ENCODE measurements at places on chromosomes 7 and 10.

DNA sequence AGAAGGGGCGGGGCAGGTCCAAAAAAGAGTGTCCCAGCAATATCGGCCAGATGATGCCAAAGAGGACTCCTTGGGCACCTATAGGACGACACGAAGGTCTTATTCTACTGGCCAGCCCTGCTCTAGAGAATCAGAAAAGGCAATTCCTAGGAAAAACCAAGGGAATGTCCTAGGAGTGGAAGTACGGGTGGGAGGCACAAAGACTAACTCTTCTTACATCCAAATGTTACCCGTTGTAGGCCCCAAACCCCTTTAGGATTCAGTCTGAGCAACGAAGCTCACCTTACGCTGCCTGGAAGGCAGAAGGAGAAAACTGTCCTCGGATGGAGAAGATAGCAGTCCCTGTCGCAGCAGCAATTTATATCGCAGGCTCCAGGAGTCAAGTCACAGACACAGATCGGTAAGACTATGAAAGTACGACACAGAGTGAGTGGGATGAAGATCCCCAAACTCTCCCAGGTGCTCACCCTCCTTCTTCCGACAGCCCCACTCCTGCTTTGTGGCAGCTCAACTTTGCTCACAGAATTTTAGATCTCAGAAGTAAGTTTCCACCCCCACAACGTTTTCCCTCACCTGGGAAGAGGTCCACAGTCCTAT is 558 bp downstream of the TCTN3 start:
- no peak for DNase-seq

DNA sequence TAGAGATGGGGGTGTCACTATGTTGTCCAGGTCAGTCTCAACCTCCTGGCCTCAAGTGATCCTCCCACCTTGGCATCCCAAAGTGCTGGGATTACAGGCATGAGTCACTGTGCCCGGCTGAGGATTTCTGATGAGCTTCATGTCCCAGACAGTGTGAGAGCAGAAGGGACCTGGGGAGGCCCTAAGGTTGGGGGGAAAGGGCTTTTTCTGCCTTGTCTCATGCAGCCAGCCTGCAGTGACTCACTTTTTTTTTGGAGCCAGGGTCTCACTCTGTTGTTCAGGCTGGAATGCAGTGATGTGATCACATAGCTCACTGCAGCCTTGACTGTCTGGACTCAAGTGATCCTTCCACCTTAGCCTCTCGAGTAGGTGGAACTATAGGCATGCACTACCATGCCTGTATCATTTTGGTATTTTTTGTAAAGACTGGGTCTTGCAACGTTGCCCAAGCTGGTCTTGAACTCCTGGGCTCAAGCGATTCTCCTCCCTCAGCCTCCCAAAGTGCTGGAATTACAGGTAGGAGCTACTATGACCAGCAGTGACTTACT is 14.6 kb downstream of the COL26A1 start:
- no peak for DNase-seq

DNA sequence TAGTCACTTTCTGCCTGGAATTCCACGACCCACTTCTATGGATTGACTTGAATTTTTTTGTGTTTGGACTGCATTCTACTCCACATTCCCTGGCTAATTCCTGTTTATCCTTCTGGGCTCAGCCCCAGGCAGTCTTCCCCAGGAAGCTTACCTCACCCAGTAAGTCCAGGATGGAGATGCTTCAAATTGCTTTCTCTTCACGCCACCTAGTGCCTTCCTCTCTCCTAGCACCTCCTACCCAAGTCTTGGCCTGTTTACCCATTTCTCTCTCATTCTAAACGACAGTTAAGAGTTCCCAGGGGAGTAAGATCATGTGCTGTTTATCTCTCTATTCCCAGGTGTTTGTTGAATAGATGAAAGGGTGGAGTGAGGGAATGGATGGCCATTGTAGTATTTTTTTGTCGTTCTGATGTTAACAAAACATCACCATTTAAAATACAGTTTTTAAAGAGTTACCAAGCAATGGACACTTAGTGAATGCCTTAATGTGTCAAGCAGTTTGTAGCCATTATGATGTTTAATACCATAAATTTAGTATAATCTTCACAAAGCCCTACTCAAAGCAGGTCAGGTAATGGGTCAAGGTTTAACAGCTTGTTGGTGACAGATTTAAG is 45.5 kb upstream of the TARP start:
- no peak for DNase-seq

- no peak for DNase-seq
These were observed 153.6 kb downstream of the TCERG1L start for GRCh38 chr10:131157899-131158298.

DNA sequence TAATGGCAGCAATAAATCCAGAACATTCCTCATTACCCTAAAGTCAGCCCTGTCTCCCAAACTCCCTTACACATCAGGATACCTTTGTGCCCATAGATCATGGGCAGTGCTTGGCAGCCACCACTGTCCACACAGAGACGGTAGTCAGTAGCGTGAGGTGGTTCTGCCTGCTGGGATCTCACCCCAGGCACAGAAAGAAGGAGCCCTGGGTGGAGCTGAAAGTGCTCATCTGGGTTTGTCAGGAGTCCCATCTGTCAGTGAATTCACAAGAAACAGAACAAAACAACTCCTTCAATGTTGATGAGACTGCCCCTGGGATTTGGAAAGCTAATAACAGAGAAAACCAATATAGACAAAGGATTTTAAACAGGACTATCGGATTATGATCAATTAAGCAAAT is 90.2 kb upstream of the PRSS58 start:
- DNase-seq = no peak

DNA sequence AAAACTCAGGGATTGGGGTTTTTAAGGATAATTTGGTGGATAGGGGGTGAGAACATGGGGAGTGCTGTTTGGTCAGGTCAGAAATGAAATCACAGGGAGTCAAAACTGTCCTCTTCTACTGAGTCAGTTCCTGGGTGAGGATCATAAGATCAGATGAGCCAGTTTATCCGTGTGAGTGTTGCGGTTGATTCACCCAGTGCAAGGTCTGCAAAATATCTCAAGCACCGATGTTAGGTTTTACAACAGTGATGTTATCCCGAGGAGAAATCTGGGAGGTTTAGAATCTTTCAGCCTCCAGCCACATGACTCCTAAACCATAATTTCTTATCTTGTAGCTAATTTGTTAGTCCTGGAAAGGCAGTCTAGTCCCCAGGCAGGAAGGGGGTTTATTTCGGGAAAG is 31.7 kb upstream of the AGR2 start:
- no peak for DNase-seq

- no peak for DNase-seq
These were observed 16.5 kb downstream of the PWWP2B start for GRCh38 chr10:132413226-132414205.

- DNase-seq = no peak
These were observed 11.3 kb upstream of the DRGX start for GRCh38 chr10:49407151-49407550.

DNA sequence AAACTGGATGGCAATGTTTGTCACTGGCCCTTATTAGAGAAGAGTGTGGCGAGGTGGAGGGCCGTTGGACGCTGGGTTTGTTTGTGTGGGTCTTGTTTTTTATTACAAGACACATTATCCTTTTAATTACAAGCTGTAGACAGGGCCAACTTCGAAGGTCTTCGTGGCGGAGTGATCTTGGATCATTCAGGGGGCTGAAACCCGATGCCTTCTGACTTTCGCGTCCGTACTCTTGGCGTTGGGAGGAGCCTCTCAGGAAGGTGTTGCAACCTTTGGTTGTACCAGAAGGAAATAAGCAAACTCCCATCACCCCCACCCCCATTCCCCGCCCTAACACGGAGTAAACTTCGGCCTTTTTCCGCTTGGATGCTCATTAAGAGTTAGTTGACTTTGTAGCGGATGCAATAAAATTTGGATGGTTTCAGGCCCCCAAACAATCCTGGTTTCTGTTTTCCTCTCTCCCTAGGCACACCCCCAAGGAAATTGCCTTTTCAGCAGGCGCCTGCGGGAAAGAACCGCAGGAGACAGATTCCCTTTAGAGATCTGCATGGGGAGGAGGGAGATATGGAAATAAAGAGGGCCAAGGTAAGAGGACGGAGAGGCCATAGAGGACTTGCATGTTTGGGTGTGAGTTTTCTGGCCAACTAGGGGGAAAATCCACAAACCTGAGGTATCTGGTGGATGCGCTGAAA is 294.5 kb upstream of the NFE2L3 start:
- no peak for DNase-seq

- DNase-seq = no peak
These were observed 1.0 kb downstream of the PAXIP1 start for GRCh38 chr7:155001756-155002410.

DNA sequence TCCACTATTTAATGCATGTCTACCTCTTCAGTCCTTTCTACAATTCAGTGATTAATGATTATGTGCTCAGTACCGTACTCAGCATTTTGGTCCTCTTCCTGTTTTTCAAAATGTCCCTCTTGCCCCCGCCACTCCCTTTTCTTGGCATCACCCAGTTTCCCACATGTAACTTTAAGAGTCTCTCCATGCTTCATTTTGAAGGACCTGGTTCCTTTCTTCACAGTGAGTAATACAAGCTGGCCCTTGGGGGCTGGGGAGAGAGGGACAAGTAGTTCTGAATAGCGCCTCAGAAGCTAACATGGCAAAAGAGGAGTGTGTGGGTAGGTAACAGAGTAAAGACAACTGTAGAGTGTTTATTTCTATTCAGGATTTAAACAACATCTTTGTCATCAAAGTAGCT is 34.6 kb upstream of the SLIT1 start:
- no peak for DNase-seq

DNA sequence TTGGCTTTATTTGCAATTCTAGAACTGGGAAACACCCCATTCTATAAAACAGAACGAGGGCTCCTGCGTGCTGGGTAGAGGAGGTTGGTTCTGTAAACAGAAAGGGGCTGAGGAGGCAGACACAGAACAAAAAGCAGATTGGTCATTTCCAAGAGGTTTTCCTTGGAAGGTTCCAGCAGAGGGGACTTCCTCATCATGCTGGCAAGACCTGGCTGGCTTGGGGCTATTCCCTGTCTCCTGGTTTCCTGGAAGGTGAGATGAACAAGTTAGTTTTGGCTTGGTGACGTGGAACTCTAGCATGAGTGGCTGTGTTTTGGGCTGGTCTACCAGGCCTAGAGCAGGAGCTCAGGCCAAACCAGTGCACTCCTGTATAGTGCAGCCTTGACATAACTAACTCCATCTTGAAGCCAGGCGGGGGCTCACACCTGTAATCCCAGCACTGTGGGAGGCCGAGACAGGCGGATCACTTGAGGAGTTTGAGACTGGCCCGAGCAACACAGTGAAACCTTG is 26.1 kb upstream of the DNAJB6 start:
- DNase-seq = no peak

- DNase-seq = no peak
These were observed 51.5 kb downstream of the LMBR1 start for GRCh38 chr7:156841497-156841896.

DNA sequence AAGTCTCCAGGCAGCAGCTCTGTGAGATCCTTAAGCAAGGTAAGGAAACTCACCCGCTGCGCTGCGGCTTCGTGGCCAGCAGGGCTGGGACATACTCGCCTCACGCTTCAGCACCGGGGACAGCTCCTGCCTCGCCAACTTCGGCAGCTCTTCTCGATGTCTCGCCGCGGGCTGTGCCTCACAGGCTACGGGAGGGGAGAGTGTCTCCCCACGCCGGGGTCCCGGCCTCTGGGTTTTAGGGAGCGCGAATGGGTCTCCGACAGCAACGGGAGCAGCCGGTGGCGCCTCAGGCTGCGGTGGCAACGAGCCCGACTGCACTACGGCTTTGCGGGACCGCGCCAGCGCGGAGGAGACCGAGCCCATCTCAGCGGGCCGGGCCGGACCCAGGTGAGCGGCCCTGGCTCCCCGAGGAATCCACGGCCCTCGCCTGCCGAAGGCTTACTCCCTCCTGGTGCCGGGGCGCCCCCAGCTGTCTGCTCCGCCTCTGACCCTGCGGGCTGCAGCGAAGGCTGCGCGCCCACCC is 62.4 kb downstream of the LSM5 start:
- DNase-seq = peak; percentile 33

- DNase-seq = no peak
These were observed 175.8 kb downstream of the TNS3 start for GRCh38 chr7:47405921-47406800.

- DNase-seq = no peak
These were observed 186.4 kb downstream of the KIF20B start for GRCh38 chr10:89887830-89888229.

DNA sequence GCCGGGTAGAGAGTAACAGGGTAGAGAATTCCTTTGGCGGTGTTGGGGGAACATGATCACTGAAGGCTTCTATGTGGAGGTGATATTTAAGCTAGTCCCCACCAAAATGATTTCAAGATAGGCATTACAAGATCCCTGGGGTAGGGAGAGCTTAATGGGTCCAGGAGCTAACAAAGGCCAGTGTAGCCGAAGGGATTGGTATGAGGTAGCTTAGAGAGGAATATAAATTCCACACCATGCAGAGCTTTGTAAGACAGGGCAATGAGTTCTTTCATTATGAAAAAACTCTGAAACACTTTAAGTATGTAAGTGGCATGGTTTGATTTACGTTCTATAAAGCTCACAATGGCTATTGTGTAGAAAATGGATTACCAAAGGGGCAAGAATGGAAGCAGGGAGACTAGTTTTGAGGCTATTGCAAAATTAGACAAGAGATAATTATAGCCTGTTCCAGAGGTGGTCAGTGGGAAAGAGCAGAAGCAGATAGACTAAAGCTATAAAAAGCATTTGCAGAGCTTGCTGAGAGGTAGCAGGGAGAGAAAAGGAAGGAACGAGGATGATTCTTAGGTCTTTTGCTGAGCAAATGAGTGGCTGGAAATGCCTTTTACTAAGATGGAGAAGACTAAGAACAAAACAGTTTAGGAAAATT is 119.7 kb upstream of the SLC25A13 start:
- DNase-seq = no peak

DNA sequence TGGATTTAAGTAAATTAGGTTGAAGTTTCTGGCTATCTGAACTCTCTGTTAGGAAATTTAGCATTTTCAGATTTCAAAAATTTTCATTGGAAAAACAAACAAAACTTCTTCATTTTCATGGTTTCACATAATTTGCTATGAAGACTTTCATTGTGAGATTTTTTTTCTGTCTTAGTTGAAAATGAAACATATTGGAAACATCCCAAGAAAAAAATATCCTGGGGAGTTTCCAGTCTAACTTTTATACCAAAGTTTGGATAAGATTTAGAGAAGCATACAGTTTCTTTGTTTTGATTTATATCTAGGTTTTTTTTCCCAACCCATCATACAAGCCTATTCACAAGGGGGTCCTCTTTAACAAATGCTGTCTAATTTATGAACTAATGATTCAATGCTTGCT is 300.5 kb upstream of the SEMA3A start:
- DNase-seq = no peak

DNA sequence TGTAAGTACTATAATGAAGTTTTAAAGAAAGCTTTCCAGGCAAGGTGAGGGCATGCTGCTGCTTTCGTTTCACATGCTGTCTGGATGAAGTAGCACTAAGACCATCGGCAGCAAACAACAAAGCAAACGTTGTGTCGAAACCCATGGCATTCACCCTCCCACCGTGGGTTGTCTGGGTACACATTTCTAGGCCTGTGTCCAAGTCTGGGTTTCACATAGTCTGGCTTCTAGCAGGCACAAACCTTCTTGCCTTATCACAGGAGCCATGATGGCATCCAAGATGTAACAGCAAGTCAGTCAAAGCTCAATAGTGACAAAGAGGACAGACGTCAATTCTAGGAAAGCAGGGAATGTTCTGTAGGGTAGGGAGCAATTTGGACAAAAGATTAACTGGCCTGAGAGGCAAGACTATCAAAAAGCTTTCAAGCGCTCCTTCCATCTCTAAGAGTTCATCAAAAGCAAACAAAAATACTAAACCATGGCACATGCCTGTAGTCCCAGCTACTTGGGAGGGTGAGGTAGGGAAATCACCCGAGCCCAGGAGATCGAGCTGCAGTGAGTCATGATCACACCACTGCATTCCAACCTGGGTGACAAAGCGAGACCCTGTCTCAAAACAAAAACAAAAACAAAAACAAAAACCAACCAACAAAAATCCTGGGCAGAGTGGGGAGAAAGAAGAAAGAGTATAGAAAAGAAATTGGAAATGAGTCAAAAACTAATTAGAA is 42.7 kb downstream of the PAXIP1 start:
- DNase-seq = no peak

Measured in stimulated activated CD4-positive, alpha-beta T cell treated with anti-CD3 and anti-CD28 coated beads, Interleukin-12 subunit alpha, Interleukin-12 subunit beta, amount 100 ng/mL, for 24 hours (primary cell).